HT1080 (cell line): ENCODE measurements at places on chromosomes 2 and 18. TPM values are rescaled to one million over a fixed set of nuclear protein-coding genes. Genes with fewer than 3 reads are reported as not detected.

DNA sequence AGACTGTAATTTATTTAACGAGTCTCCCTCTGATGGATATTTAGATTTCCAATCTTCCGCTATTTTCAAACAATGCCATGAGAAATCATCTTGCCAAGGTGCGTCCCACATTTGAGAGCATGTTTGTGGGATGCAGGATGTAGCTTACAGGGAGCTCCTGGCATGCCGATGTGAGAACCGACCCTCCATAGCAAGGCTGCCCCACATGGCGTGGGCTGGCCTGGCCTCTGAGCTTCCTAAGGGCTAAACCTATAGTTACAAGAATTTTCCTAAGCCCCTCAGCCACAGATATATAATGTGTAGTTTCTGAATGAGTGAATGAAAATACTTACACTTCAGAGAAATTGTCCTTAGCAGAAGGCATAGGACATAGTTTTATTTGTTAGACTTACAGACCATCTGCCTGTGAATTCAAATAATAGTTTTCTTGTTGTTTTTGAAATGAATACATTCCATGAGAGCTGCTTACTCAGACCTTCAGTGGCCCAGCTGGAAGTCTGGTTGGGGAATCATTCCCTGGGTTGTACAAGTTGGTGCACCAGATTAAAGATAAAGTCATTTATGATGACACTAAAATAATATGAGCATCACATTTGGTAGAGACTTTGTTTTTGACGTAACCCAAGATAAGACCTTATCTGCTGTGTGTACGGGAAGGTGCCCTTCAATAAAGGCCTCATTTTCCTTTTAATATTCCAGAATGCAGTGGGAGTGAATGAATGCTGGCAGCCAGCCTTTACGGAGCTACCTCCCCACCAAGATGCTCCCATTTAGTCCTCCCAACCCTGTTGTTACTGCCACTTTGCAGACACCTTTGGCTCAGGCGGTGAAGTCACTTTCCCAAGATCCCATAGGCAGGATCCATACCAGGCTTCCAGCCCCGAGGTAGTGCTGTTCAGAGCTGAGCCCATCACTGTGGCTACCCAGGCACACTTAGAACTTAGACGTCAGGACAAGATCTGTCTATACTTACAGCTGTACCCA lies 107.1 kb downstream of the GLI2 start:
- DNase-seq: no peak

GRCh38 chr18:21900605-21901352 lies 160.2 kb downstream of the MIB1 start:
- no peak for DNase-seq

- DNase-seq: no peak
Measured at GRCh38 chr2:11799826-11800225, 53.4 kb downstream of the LPIN1 start.

The LYG2 gene
- 0.37 and 0.61 TPM in 2 replicates for total RNA-seq

The TMEM237 gene
- 19.5 and 23.2 TPM in 2 replicates for total RNA-seq

DNA sequence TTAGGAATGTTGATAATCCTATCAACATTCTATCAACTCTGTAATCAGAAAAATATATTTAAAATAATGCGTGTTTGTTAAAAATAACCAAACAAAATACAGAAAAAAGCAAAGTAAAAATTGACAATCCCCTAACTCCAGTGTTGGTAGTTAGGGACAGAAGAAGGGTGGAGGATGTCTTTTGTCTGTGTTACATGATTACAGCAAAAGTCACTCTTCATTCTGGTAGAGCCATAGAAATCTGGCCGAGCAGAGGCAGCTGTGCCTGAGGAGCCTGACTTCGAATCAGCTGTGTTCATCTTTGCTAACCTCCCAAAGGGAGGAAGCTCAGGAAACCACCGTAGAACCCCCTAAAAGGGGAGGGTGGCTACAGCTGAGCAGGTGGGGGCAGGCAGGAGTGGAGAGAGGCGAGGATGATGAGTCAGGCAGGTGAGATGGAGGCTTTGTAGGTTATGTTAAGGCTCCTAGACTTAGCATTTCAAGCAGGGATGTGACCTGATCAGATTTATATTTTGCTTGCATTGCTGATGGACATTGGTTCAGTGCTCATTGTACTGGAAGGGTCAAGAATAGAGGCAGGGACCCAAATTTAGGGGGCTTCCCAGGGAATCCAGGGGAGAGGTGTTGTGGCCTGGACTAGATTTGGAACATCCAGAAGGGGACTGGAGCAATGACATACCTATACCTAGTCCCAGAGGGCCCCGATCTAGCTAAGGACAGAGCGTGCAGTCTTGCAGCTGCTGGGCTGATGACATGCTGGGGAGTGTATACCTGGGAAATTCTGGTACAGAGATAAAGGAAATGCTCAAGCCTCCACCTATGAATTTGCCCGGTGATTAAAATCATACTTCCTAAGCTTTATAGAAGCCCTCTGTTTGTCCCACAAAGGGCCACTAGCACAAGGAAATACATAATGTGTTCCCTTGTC lies 95.7 kb downstream of the NEDD4L start:
- no peak for DNase-seq

The ITGB6 gene
- 0.05 and 0.33 TPM in 2 replicates for total RNA-seq

The MEP1B gene
- not detected in 2 replicates for total RNA-seq

The PAIP2B gene
- total RNA-seq: 0.08 and 0.10 TPM in 2 replicates

- peak; percentile 80 for DNase-seq
Measured at GRCh38 chr2:58734365-58734764, 493.2 kb upstream of the FANCL start.

DNA sequence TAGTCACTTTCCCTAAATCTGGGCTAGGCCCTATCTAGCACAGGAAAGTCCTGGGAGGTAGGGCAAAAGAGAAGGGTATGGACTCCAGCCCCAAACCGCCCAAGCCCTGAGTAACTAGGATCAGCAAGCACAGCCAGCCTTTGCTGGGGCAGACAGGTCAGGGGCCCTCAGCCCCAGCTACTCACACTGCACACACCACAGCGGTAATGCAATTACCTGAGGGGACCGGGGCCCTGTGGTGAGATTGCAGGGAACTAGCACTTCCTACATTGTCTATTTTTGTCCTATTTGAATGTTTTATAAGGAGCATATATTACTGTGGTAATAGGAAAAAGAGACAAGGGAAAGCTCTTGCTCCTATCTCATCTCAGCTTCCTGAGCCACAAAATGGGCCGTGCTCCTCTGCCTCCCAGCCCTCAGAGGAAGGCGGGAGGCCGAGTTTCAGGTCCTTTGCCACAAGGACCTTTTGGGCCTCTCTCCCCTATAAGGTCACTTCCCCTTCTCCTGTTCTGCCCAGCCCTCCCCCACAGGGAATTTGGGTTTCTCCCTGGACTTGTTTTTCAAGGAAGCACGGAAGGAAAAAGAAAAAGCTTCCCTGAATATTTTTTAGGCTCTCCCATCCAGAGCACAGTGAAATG lies 20.5 kb downstream of the RAB11FIP5 start:
- no peak for DNase-seq

- DNase-seq: no peak
Measured at GRCh38 chr2:217859926-217860325, 142.9 kb downstream of the TNS1 start.

The HOXD3 gene
- total RNA-seq: not detected in 2 replicates

The IL36B gene
- total RNA-seq: not detected in 2 replicates

The GCG gene
- total RNA-seq: 0.16 TPM in 1 of 2 replicates, not detected in the other

The ASB1 gene
- total RNA-seq: 49.9 and 56.6 TPM in 2 replicates

The CMPK2 gene
- total RNA-seq: 2.7 and 6.0 TPM in 2 replicates

- DNase-seq: no peak
Measured at GRCh38 chr2:101677658-101678057, 19.8 kb upstream of the MAP4K4 start.

DNA sequence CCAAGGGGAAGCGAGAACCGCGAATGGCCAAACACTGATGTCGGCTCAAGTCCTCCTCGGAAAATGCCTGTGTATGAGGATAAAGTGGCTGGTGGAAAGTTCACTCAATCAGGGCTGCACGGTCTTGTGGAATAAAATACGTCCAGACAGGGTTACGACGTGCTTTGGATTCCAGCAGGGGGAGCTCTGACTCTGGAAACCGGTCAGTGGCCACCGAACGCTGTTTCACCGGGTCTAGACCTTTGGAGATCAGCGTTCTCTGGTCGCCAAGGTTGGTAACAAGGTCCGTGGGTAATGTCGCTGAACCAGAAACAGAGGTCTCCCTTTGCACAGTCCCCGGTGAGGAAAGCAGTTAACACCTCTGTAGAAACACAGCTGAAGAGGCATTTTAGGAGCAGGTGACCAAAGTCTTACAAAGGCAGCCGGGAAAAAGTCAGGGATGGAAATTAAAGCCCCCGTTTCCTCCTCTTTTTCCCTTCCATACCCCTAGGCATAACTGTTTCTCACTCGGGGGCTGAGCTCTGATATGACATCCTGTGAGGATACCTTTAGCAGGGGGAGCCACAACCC lies 47.8 kb downstream of the CDCA7 start:
- peak; percentile 79 for DNase-seq

- no peak for DNase-seq
Measured at GRCh38 chr2:60934165-60934722, 52.9 kb downstream of the REL start.

DNA sequence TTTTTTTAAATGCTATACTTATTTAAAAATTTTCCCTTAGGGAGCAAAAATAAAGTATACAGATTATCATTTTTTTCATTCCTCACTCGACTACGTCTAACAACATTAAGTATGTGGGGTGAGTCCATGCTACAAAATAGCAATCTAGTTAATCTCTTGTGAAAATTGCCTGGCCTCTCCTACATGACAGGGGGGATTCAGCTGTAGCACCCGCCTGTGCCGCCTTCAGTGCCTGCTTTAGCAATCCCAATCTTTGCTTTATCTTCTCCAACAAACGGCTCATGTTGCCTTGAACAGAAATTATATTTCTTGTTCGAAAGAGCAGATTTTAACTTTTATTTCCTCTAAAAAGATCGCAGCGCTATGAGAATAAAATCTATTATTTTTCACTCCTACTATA lies 2.4 kb upstream of the SOX11 start:
- DNase-seq: no peak

GRCh38 chr2:233074106-233074505 lies 14.0 kb downstream of the INPP5D start:
- no peak for DNase-seq

GRCh38 chr2:88283886-88284592 lies 113.9 kb downstream of the THNSL2 start:
- no peak for DNase-seq

- no peak for DNase-seq
Measured at GRCh38 chr2:47266939-47267710, 112.0 kb upstream of the STPG4 start.

DNA sequence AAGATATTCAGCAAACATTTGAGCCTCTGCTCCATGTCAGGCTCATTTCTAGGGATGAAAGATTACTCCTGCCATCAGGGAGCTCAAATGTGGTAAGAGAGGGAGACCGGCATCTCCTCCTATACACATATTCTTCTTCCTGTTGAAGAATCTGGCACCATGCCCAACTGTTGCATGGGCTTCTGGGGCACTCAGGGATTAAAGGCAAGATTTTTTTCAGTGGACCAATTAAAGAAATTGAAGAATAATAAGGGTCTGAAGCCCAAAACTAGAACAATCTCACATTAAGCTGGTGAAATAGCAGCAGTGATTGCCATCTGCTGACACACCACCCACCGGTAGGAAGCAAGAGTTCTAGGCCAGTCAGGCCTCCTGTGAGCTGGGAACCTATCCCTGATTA lies 145.4 kb upstream of the LYPD6 start:
- no peak for DNase-seq

GRCh38 chr2:239768031-239768790 lies 256.9 kb downstream of the NDUFA10 start:
- no peak for DNase-seq

The SERPINB3 gene
- not detected in 2 replicates for total RNA-seq

DNA sequence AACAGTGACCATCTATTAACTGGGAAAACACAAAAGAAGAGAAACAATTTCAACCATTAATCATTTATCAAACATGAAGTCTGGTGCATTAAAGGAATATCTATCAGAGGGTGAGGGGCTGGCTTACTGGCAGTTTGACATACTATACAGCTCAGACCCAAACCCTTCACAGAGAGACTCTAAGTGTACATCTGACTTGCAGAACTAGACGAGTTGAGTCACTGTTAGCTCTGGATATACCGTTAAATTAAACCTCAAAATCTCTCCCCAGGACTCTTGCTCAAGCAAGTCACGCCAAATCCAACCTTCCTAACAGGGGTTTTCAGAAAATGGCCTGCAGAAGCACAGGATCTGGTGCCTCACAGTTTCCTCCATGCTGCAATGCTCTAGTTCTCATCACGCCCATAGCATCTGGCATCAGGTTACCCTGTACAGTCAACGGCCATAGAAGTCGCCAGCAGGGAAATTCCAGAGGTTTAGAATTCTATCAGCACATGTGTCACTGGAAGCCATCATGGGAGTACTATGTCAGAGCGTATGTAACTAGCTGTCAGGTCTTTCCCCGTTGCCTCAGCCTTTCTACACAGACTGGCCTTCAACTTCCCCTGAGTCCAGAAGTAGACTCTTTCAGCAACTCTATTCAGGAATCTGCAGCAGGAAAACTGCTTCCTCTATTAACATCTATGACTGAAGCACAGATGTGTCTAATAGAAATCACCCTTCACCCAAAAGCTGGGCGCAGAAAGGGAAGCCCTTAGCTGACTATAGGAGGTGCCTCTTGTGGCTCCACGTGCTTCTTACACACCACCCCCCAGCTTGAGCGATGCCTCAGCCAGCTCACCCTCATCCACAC lies 9.3 kb downstream of the TGOLN2 start:
- DNase-seq: peak; percentile 45

DNA sequence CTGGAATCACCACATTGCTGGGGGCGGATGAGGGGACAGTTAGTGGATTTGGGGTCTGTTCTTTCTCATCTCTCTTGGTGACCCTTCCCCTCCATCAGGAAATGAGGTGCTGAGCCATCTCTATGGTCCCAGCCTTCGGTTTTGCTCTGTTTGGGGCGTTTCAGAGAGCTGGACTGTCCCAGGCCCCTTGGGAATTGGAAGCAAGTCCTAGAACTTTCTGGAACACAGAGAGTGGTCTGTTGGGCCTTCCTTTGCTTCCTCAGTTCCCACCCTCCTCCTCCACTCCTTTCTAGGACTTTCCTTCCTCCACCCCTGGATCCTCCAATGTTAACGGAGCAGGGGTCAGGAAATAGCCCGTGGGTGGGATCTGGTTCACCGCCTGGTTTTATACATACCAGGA lies 17.0 kb downstream of the RRM2 start:
- no peak for DNase-seq

The WNT10A gene
- 0.20 TPM in 1 of 2 replicates, not detected in the other for total RNA-seq

The SMYD1 gene
- not detected in 2 replicates for total RNA-seq

DNA sequence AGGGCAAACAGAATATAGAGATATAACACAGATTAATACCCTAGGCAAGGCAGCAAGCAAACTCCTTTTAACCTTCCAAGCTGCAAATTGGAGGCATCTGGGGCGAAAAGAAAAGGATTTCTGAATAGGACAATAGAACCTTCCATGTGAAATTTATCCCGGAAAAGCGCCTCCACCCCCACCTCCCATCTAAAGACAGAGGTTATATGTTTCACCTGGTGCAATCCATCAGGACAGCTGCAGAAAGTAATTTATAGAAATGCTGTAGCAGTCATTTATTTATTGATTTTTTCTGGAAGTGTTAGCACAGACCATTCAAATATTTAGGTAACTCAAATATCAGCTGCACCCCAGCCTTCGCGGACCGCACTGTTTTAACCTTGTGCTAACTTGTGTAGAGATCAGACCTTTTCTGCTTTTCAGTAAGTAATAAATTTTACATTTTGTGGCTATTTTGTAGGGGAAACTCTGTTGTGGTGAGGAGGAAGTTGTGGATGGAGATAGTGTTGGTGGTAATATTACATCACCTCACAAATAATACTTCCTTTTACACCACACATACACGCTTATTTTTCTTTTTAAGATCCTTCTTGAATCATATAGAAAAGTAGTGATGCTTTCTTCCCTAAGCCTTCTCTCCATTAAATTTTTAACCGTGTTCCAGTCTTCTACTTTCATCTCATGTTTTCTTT lies 919.3 kb upstream of the CDH2 start:
- no peak for DNase-seq

GRCh38 chr2:208031608-208032019 lies 6.3 kb upstream of the PLEKHM3 start:
- DNase-seq: no peak
